ENCODE measurements at places on chromosomes 7 and 10.

DNA sequence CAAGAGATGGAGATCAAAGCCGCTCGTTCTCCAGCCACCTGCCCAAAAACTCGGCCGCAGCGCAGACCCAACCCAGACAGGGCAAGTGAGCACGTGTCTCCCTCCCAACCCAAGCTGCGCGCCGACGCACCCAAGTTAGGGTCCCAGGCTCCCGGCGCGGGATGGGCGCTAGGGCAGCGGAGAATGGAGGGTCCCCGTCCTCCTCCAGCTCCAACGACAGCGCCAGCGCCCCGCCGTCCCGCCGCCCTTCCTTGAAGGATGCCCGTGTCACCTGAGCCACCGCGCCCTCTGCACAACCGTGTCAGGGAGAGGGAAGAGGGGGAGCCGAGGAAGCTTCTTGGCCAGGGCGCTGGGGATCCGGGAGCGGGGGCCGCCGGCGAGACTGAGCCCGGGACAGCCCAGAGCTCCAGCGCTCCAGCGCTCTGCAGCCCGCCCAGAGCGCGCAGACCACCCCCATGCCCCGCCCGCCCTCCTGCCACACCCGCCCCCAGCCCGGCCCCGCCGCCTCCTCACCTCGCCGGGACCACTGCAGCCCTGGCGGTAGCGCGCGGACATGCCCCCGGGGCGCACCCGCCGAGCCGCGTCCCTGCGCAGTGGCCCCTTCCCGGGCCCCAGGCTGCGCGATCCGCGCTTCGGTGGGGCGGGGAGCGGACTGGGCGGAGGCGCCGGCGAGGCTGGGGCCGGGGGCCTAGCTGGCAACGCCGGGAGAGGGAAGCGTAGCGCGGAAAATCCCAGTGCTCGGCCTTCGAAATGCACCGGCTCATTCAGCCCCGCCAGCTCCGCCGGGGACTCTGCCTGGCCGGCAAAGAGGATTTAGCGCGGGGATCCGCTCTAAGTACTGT, at the start of gene SLC16A12:
TSS of gene SLC16A12 (minus strand) at position 424 of the 842 bp plus-strand sequence. CDS start 73,016 bp downstream, outside the sequence.
- DNase-seq, result no peak

GRCh38 chr10:67790534-67791408, 47.2 kb downstream of the DNAJC12 start:
- no peak for DNase-seq

- DNase-seq, result no peak
Measured at GRCh38 chr7:67364441-67365017, 367.9 kb downstream of the TYW1 start.

- peak; percentile 51 for DNase-seq
Measured at GRCh38 chr7:101386558-101387231, 24.0 kb downstream of the COL26A1 start.

- no peak for DNase-seq
Measured at GRCh38 chr10:124696446-124697392, 47.5 kb downstream of the FAM53B start.

GRCh38 chr7:96671854-96672253, 37.8 kb downstream of the SEM1 start:
- no peak for DNase-seq

GRCh38 chr10:125023255-125023654, 81.3 kb downstream of the ZRANB1 start:
- DNase-seq, result peak; percentile 54

GRCh38 chr10:93190372-93190771, 116.7 kb downstream of the CYP26A1 start:
- no peak for DNase-seq

GRCh38 chr7:58086871-58087535, 637.0 kb downstream of the ZNF716 start:
- DNase-seq, result no peak

DNA sequence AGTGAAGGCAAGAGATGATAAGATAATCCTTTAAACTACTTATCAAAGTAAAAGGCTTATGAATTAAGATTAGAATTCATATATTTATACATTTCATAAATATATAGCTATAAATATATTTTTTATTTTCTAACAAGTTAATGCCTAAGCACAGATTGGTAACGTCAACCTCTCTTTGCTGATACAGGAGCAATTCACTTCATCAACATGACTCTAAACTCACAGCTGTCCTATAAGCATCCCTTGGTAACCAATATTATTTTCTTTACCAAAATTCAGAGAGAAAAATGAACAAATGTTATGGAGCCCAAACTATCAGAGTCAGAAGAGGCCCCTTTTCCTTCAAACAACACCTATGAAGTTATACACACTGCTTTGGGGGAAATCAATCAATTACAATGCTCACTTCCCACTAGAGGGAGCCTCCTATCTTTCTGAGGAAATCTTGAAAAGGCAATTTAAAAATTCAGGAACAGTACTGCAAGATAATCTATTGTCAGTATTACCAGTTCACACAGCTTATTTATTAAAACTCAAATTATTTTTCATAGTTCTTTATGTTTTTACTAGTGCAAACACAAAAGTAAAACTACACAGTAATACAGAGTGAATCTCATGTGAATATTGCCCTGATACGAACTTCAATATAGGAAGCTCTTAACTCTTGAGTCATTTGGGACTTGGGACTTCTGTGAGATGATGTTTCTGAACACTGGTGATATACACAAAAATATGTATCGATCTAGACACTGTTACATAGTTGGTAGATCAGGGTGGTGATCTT, 51.0 kb upstream of the NOBOX start:
- no peak for DNase-seq

GRCh38 chr7:150451097-150451793, 815 bp downstream of the GIMAP8 start:
- peak; percentile 64 for DNase-seq

- DNase-seq, result no peak
Measured at GRCh38 chr7:68503400-68503799, 1094.9 kb upstream of the AUTS2 start.

DNA sequence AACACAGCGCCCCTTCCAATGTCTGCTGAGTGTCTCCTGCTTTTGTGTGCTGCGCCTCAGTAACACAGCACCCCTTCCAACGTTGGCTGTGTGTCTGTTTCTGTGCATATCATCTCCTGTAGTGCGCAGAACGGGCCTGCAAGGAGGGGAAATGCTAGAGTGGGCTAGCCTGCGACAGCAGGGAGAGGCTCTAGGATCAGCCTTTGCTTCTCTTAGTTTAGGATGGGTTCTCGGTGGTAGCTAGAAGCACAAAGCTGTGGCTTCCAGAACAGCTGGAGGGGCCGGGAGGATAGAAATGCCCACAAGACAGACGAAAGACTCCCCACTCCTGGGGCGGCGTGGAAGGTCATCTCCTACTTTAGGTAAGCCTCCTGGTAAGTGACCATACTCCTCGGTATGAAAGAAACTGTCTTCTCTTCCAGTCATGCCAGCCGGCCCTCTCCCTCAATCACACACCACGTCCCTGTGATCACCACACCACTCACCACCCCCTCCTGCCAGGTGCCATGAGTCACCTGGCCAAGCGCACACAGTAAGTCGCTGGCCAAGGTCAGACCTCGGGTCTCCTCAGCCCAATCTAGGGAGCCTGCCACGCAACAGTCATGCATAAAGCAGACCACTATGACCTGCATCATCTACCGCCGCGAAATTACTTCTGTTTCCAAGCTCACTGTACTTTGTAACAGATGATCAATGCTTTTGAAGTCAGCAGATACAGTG, 4.8 kb downstream of the PITRM1 start:
- no peak for DNase-seq

- DNase-seq, result no peak
Measured at GRCh38 chr10:929960-930624, 1.4 kb downstream of the LARP4B start.

DNA sequence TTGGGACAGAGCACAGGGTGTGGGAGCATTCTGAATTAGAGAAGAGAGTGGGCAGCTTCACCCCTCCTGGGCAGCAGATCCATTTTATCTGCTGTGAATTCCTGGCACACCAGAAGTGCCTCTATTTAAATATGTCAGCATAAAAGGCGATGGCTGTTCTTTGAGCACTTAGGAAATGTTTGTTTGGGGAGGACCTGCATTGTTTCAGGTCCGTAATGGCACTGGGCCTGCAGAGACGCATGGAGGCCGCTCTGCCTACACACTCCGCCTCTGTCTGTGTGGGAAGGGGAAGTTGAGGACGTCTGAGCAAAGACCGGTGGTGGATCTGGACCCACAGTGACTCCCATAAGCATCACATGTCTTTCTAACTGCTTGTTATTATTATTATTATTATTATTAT, 253.2 kb downstream of the CAMK1D start:
- DNase-seq, result no peak

GRCh38 chr7:117012696-117013095, 59.4 kb downstream of the ST7 start:
- no peak for DNase-seq

DNA sequence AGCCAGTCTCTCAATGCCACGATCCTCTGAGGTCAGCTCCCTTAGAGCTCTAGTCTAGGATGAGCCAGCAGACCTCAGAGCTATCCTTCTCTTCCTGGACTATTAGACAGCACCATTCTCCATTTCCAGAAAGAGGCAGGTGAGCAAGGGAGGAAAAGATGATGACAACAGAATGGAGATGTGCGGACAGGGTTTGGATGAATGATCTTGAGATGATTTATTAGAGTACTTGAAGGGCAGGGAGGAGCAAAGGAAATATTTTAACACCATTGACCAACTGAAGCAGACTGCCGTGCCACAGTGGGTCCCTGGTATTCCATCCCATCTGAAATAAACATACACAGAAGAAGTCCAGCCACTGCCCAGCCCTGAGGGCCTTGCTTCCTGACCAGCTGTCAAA, 94.3 kb downstream of the CFAP58 start:
- no peak for DNase-seq

- DNase-seq, result no peak
Measured at GRCh38 chr10:18829259-18829658, 170.0 kb downstream of the ARL5B start.

DNA sequence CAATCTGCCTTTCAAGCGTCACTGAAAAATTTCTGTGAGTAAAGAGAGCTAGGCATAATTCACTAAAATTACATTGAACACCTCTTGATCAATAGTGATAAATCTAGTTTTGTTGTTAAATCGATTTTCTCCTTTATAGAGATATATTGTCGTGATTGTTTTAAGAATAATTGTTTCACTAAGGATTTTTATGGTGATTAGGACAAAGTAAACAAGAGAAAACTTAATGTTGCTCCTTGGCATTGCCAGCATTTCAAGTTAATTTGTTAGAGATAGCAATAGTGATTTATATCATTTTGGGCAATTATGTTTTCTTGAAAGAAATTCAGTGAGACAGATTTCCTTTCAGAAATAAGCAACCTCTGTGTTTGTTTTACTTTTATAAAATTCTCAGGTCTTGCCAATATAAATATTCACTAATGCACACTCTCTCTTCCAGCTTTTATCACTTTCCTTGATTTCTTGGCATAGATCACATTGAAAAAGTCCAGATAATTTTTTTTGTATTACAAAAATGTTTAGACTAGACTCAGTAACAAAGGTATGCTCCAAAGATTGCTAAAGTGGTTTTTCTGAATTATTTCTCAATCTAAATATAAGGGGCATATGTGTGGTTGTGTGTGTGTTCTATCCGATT, 538.7 kb downstream of the TFEC start:
- DNase-seq, result no peak

DNA sequence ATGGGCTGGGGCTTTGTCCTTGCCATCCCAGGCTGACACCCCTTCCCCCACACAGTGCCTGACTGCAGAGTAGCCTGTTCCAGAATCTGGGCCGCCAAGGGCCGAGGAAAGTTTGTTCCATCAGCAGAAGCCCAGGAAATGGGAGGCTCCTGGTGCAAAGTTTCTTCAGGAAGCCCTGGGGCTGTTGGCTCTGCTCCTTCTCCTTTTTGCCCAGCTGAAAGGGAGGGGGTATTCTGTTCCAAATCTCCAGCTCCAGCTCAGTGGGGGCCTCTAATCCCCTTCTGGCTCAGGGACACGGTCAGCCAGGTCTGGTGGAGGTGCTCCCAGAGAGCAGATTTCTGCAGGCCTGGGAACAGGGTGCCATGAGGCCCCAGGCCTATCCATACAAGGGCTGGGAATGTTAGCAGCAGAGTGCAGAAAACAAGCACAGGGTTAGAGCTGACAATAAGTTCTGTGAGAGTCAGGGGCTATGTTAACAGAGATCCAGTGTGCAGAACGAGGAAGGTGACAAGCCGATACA, 399.5 kb downstream of the RPS24 start:
- DNase-seq, result no peak

DNA sequence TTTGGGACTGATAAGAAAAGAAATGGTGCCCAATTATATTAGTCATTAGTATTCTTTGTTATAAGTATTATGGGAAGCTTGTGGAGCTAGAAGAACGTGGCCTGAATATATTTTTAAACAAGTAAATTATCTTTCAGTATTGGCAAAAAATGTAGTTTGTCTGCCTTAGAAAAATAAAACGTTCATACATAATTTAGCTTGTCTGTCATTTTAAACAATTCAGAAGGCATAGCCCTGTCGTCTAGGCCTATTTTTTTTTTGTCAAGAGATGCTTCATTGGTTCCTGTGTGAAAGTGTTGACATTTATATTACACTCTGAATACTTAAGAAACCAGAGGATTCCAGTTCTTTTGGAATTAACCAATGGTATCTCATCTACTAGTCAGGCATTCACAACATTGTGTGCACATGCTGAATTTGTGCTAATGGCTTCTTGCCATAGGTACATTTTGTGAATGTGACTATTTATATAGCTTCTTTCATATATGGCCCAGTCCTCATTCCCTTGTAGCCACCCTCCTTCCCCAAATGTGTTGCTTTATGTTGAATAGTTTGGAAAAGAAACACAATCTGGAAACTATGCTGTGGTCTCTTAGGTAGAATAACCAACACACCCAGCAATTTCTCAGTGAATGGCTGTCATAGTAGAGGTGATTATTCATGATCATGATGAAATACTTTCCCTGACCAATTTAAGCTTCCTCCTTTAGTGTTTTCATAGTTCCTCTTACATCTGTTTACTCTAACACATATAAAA, 435.8 kb downstream of the EXOC4 start:
- DNase-seq, result no peak

GRCh38 chr7:302054-302992, 12.4 kb downstream of the FOXL3 start:
- no peak for DNase-seq

DNA sequence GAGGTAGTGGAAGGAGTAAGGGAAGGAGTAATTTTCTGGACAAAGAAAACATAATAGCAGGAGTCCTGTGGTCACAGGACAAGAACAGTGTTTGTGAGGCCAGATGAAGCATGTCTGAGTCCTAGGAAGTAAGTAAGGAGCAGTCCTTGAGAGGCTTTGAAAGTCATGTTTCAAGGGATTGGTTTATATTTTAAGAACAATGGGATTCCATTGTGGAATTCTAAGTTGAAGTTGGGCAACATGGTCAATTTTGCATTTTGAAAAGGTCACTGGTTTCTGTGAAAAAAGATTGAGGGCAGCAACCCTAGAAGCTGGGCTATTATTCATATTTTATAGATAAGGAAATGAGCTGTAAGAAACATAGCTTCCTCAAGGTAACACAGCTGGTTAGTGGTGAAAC, 10.8 kb upstream of the SLC25A28 start:
- DNase-seq, result no peak

GRCh38 chr10:80100861-80101695, 22.6 kb downstream of the TMEM254 start:
- DNase-seq, result peak; percentile 34

- DNase-seq, result peak; percentile 44
Measured at GRCh38 chr7:42745357-42746059, 166.4 kb downstream of the C7orf25 start.

Measured in stomach (tissue), 19 donors.